ENCODE measurements at places on chromosomes 12 and 14.
A peak's percentile ranks its signal among the peaks of the same experiment; 100 is the strongest.

GRCh38 chr12:119372540-119372939 is 38.0 kb downstream of the CCDC60 start:
- no peak for DNase-seq

- DNase-seq = peak; percentile 80
Measured at GRCh38 chr12:117486840-117487659, 125.6 kb upstream of the NOS1 start.

GRCh38 chr12:119412811-119413794 is 78.6 kb downstream of the CCDC60 start:
- DNase-seq = peak; percentile 56

GRCh38 chr14:53214384-53214783 is 61.3 kb upstream of the DDHD1 start:
- no peak for DNase-seq

DNA sequence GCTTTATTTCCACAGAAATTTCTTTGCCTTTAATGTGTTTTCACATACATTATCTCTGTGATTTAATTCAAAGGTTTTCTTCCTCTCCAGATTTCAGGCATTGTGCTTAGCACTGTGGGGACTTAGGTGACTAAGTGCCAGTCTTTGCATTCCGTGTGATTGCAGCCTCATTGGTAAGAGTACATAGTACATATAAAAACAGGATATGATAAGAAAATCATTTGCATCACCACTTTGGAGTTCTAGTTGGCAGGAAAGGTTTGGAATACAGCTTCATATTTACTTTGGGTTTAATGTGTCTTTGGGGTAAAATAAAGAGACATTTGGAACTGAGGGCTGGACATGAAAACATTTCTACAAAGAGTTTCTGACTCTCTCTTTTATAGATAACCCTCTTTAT is 37.8 kb upstream of the C12orf75 start:
- no peak for DNase-seq

DNA sequence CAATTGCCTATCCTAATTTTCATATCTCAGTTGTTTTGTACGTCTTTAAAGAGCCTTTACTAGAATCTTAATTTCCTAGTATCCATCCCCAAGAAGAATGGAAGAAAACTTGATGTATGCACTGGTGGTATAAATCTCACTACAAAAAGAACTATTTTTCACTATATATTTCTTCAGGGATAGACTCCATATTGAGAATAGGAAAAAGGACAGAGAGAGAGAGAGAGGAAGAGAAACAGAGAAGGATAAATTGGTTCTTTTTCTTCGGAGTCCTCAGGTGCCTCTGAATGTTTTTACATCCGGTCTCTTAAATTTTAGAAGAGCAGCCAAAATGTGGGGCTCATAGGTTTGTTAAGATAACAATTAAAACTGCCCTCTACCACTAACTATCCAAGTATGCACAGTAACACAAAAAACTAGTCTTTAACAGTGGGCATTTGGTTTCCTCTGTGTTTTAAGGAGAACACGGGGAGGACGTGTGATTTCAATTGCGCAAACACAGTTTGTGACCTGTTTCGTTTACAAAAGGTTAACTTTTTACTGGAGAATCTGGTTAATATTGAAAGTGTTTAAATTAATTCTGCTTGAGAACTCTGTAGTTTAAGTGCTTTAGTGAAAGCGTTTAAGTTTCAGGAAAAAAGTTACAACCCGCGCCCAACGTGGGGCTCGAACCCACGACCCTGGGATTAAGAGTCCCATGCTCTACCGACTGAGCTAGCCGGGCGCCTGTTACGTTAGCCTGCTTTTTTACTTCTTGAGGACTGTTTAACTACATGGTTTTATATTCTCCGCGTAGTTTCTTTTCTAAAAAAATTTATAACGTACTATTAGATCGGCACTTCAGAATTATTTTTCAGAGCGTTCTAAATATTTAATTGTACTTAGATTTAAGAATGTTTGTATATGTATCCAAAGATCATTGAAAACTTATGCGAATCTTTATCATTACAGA is 5.1 kb upstream of the PSMA3 start:
- DNase-seq = peak; percentile 26
